Hematopoietic multipotent progenitor cell treated with erythropoietin and hydrocortisone succinate and interleukin-3 and kit ligand, for 8 days (in vitro differentiated cells): ENCODE measurements at places on chromosomes 6 and 20.

GRCh38 chr6:46381057-46381456, 110.2 kb downstream of the RCAN2 start:
- DNase-seq: no peak

DNA sequence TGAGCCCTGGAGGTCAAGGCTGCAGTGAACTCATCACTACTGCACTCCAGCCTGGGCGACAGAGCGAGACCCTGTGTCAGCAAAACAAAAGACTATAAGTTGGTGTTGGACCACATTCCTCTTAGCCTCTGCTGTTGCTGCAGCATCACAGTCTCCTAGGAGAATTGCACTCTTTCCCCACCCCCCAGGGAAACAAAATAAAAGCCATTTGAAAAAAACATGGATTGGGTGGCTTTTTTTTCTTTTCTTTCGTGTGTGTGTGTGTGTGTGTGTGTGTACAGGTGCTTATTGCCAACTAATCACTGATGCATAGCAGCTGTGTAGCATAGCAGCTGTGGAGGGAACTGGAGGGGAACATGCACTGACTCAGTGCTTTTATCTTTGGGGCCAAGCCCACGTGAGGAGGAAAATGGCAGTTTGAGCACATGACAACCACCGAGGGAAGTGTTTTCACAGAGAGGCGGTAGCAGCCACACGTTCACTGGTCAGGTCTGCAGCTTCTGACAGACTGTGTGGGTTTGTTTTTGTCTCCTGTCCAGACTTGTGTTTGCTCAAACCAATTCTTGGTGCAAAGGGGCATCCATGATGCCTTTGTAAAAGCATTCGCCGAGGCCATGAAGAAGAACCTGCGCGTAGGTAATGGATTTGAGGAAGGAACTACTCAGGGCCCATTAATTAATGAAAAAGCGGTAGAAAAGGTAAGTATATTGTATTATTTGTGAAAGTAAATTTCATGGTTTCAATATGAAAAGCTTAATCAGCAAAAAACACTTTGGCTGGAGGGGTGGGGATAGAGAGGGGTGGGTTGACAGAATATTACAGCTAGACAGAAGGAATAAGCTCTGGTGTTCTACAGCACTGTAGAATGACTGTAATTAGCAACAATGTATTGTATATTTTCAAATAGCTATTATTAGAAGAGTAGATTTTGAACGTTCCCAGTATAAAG, 27.7 kb downstream of the ALDH5A1 start:
- DNase-seq: peak; percentile 79

- no peak for DNase-seq
Observed at GRCh38 chr6:52518279-52518945, 58.4 kb downstream of the TRAM2 start.

GRCh38 chr6:134555672-134556071, 237.8 kb upstream of the SGK1 start:
- no peak for DNase-seq

- DNase-seq: no peak
Observed at GRCh38 chr6:100228437-100228833, 234.4 kb upstream of the MCHR2 start.

DNA sequence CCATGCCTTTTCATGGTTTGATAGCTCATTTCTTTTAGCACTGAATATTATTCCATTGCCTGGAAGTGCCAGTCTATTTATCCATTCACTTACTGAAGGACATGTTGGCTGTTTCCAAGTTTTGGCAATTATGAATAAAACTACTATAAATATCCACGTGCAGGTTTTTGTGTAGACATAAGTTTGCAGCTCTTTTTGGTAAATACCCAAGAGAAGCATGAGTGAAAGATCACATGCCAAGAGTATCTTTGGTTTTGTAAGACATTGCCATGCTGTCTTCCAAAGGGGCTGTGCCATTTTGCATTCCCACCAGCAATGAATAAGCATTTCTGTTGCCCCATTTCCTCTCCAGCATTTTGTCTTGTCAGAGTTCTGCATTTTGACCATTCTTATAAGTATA, 120.9 kb downstream of the MANEA start:
- DNase-seq: no peak

- no peak for DNase-seq
Observed at GRCh38 chr6:144360401-144360800, 75.3 kb downstream of the UTRN start.

GRCh38 chr6:55567558-55567957, 11.4 kb downstream of the HMGCLL1 start:
- no peak for DNase-seq

- DNase-seq: no peak
Observed at GRCh38 chr6:163289447-163289846, 125.1 kb upstream of the QKI start.

GRCh38 chr20:5535125-5535756, 215.0 kb upstream of the SHLD1 start:
- DNase-seq: no peak

GRCh38 chr20:45818239-45818638, 5.8 kb downstream of the UBE2C start:
- DNase-seq: peak; percentile 39

GRCh38 chr20:57089699-57090144, 176.7 kb downstream of the BMP7 start:
- peak; percentile 49 for DNase-seq

- DNase-seq: no peak
Observed at GRCh38 chr6:27768556-27768955, 143.6 kb downstream of the OR2B2 start.

GRCh38 chr6:12602951-12603672, 113.5 kb upstream of the PHACTR1 start:
- peak; percentile 7 for DNase-seq

- no peak for DNase-seq
Observed at GRCh38 chr20:46317685-46318177, 9.4 kb upstream of the CDH22 start.

GRCh38 chr6:11323666-11324452, 91.4 kb upstream of the NEDD9 start:
- DNase-seq: peak; percentile 45

- DNase-seq: no peak
Observed at GRCh38 chr6:103379272-103379671, 1480.4 kb downstream of the HACE1 start.

GRCh38 chr6:119678961-119679360, 329.4 kb upstream of the MAN1A1 start:
- DNase-seq: no peak

DNA sequence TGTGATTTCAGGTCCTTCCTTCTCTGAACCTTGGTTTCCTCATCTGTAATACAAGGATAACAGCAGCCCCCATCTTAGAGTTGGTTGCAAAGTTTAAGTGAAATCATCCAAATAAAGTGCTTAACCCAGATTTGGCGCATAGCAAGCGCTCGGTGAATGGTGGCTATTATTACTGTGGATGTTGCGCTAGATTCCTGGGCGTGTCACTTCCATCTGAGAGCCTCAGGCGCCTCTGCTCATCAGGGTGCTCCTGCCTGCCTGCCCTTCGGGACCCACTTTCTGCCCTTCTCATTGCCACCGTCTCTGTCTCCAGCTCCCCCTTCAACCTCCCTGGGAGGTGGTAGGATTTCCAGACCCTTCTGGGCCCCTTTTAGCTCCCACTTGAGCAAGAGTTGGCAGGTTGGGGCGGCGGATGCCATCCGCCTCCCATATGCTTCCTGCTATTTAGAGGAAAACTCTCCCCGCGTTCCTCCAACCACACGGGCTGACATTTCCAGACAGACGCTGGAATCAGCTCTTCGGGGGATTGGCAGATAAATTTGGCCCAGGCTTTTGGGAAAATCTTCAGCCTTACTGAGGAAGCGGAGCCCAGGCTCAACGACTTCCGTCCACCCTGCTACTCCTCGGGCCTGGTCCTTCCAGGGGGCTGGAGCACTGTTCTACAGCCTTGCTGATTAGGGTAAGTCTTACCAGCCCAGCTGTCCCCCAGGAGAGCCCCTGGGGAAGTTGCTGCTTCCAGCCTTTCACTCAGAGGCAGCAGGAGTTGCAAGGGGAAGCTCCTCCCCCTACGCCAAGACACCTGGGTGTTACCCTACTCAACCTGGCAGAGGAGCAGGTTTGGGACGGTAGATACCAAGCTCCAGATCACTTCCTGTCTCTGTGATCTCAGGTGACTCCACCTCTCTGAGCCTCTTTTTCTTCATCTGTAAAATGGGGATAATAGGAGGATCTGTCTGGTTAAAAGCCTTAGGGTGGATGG, 71.5 kb downstream of the DLGAP4 start:
- DNase-seq: no peak

- no peak for DNase-seq
Observed at GRCh38 chr6:18632670-18633410, 245.7 kb downstream of the RNF144B start.

DNA sequence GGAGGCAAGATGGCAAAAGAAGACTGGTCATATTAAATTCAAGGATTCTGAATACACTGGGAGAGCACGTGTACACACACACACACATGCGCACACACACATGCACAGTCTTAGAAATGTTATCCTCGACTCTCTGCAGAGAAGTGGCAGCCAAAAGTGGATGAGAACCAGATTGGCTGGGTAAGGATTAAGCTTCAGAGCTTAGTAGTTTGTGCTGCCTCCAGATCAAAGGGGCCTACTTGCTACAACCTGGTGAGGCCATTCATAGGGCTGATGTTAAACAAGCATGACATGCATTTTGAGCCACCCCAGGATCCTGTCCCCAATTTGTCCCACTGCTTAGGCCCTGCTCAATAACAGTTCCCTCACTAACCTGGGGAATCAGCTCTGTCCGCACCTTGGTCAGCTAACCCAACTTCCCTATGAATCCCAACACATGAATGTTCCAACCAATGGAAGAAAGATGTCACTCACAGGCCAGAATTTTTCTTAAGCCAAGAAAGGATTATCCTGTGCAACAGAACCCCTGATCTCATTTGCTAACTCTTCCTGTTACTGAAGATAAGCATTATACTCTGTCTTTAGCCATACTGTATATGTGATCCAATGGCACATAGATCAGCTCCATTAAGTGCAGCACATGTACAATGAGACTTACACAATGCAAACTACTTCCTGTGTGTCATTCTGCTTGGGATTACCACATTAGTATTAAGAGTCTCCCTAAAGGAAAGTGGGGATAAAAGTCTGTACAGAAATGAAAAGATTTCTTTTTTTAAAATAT, 31.0 kb downstream of the TOMM6 start:
- peak; percentile 54 for DNase-seq

GRCh38 chr6:160177220-160177619, 55.6 kb downstream of the SLC22A1 start:
- no peak for DNase-seq

GRCh38 chr6:155050311-155050710, 55.2 kb downstream of the TIAM2 start:
- DNase-seq: no peak

DNA sequence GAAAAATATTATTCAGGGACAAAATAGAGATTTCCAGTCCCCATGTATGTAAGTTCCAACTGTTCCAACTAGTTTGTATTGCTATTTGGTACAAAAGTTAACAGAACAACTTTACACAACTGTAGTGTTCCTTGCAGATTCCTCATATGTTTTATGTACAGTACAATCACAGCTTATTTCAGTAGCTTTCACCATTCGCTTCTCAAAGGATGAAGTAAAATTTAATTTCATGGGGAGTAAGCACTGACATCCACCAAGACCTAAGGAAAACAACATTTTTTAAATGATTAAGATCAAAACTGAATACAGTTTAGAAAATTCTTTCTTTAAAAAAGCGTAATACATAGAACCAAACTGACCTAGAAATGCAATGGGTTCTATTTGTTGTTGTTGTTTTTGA, 24.6 kb downstream of the ZNF217 start:
- DNase-seq: no peak

GRCh38 chr20:44800391-44801046, 9.8 kb downstream of the RIMS4 start:
- DNase-seq: no peak

GRCh38 chr6:148700047-148700715, 46.6 kb upstream of the UST start:
- no peak for DNase-seq

DNA sequence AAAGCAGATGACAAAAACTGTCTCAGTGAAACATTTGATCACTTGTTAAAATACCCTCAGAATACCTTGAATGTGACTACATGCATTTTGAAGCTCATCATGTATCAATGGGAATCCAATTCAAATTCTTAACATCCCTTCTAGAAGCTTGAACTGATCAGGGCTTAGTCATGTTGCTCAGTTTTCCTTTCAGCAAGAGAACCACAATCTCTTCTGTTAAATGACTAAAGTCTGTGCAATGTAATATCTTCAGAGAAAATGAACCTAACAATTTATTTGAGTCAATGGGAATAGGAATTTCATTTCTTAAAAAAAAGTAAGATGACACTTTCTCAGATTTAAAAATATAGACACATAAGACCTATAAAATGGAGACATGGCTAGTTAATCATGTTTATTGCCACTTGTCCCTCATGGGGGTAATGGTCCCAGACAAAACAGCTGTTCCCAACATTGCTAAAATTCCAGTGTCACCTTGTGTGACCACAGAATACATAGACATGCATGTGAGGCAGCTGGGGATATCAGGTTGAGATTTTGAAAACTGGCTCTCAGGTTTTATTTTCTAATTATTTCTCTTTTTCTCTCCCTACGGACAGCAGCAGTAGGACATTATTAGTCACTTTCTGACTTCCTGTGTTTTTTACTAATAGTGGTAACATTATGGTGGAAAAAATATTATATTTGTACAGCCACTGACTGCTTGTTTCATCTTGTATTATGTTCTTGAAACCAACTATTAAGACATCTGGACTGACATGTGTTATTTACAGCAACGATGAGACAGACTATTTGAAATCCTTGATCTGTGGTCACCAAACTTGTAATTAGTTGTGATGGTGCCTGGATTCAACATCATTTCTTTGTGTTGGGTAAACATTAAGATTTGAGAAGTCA, 192.5 kb downstream of the COL9A1 start:
- DNase-seq: no peak

GRCh38 chr6:137581019-137581707, 87.0 kb upstream of the OLIG3 start:
- DNase-seq: no peak

GRCh38 chr6:134930463-134930862, 19.4 kb downstream of the ALDH8A1 start:
- no peak for DNase-seq

DNA sequence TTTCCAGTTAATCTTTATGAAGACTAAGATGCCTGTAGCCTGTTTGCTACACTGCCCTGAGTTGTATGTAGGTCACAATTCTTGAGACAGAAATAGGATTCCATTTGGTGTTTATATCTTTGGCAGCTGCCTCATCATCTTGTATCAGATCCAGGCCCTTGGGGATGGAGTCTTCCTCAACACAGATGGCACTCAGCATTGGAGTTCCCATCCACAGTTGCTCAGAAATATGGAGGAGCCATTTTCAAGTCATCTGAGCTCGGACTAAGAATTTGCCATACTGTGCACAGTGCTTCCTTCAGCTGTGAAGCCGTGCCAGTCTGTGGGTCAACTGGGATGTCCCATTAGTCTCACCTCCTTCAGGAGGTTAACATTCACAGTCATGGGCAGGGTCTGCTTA, 156.6 kb downstream of the ZDHHC14 start:
- no peak for DNase-seq

DNA sequence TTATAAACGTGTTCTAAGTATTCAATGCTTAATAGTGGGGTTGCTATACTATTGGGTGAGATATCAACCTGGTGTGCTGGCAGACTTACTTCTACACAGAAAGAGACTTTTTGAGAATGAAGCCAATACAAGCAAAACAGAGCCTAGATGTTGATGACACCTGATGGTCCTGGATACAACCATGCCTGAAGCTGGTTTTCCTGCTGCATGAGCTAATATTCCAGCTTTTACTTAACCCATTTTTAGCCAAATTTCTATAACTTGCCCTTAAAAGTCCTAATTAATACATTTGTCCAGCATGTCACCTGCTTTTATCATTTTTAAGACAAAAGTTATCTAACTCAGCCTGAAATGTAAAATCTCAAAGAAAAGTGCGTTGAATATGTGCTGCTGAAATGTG, 86.2 kb downstream of the PFDN4 start:
- no peak for DNase-seq

- peak; percentile 51 for DNase-seq
Observed at GRCh38 chr6:30769088-30769852, 24.9 kb upstream of the IER3 start.
